CD4-positive, alpha-beta T cell treated with Interleukin-6 at 100 ng/mL for 8 hours (primary cell): ENCODE measurements at places on chromosomes 2 and 18.

GRCh38 chr18:79717555-79718074, 38.0 kb downstream of the CTDP1 start:
- no peak for DNase-seq

- DNase-seq = no peak
Measured at GRCh38 chr18:7370375-7370774, 139.5 kb downstream of the LRRC30 start.

GRCh38 chr2:159071190-159071915, 102.9 kb downstream of the TANC1 start:
- no peak for DNase-seq

DNA sequence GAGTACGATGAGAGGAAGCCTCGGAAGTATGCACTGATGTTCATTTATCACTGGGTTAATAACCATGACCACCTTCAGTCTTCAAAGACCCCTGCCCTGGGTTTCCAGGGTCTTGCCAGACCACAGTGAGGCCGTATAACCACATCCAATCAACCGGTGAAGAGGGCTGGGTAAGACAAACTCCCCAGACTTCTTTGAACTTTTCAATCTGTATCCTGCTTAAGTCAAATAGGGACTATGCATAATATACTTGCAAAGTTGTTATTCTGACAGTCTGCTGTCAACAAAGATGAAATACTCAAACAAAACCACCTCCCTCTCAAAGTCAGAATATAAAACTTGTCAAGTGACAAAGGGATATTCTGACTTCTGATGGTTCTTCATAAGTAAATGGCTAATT, 54.0 kb downstream of the KLF7 start:
- no peak for DNase-seq

- DNase-seq = no peak
Measured at GRCh38 chr2:142605421-142605820, 272.0 kb upstream of the KYNU start.

DNA sequence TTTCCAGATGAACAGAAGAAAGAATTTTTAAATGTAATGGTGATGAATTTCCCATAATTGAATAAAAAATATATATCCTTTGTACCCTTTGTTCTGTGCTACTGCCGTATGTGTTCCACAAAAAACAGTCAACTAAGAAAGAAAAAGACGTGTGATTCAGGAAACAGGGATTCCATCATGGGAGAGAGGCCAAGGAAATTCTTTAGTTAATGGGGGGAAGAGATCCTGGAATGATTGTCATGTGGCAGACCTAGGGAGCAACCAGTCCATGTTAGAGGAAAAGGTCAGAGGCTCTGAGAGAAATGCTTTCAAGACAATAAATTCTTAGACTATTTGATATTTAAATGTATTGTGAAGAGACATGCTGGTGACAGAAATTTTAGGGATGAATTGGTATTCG, 76.6 kb downstream of the CPO start:
- no peak for DNase-seq

DNA sequence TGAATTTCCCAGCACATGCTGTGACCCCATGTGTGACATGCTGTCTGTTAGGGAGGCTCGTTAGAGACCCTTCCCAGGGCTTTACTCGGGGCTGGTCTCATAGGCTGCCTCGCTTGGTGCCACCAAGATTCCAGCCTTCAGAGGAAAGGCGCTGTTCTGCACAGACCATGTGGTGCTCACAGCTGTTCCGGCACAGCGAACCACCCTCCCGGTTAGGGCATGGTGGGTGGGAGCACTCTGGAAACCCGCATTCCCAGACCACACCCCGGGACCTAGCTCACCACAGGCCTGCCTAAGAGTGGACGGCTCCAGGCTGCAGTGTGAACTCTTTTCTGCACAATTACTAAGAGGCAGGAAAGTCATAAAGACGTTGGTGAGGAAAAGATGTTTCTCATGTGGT, 112.0 kb downstream of the MBP start:
- DNase-seq = no peak

DNA sequence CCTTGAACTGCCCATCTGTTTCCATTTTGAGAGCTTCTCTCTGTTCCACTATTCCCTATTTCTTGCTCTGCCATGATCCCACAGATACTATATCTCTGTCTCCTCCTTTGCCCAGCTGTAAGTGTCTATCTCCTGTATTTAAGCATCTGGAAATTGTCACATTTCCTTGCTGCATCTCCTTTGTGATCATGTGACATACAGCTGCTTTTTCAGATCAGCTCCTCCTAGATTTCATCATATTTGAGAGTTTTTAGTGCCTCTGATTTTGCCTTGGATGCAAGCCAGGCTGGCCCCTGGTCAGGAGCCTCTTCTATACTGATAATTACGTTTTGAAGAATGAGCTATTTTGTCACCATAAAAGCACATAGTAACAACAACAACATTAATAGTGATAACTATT, 131.7 kb upstream of the TNP1 start:
- no peak for DNase-seq

- DNase-seq = no peak
Measured at GRCh38 chr2:108960006-108960405, 29.0 kb downstream of the EDAR start.

GRCh38 chr2:98503481-98504105, 58.9 kb downstream of the INPP4A start:
- DNase-seq = no peak

GRCh38 chr2:21920721-21921120, 797.0 kb downstream of the TDRD15 start:
- no peak for DNase-seq
